ENCODE measurements at places on chromosomes 4 and X.
A peak's percentile ranks its signal among the peaks of the same experiment; 100 is the strongest.

DNA sequence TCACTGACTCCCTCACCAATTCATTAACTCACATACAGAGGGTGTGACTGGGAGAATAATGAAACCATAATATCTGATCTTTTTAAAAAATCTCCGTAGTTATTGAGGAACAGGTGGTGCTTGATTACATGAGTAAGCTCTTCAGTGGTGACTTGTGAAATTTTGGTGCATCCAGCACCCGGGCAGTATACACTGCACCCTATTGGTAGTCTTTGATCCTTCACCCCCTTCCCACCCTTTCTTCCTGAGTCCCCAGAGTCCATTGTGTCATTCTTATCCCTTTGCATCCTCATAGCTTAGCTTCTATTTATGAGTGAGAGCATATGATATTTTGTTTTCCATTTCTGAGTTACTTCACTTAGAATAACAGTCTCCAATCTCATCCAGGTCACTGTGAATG, 1143.8 kb downstream of the PCDH19 start:
- DNase-seq = no peak

DNA sequence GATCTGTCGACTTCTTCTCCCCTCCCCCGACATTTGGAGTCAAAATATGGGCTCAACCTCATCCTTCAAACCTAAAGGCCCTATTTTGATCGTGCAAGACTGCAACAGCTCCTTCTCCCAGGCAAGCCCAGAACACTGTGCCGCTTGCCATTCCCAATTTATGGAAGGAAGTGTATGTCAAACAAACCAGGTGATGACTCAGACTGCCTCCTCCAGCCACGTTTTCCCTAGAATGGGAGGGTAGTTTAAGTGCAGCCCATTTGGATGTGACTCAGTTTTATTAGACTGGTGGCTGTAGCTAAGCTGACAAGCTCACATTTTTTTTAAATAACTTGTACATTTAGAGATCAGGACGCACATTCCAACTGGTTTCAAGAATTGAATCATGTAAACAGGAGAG, 570.4 kb upstream of the DIPK2B start:
- DNase-seq = no peak

DNA sequence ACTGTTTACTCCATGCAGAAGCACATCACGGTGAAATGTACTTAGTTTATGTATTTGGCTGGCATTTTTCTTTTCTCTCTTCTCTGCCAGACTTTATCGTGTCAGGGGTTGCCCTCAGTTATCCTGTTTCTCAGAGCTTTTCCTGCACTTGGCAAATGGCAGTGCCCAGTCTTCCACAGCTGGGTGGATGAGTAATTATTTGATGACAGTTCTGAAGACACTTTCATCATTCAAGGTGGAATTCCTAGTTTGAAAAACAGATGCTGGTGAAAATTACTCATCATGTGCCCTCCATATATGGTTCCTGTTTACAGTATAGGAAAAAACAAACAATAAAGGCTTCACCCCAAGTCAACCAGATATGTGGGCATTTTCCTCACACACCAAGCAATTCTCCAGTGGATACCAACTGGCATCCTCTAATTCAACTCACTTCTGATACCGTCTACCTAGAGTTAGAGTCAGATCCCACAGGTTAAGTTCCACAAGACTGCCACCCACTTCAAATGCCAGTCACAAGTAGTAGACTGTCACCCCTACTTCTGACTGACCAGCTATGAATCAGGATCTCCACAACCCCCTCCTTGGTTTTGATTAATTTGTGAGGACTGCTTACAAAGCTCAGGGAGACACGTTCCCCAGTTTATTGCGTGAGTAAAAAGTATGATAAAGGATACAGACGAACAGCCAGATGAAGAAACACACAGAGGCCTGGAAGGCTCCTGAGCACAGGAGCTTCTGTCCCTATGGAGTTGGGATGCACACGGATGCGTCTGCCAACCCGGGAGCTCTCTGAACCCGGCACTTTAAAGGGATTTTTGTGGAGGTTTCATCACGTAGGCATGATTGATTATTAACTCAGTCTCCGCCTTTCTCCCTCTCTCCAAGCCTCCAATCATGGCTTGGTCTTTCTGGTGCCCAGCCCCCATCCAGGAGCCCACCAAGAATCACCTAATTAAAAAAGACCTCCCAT, 72.9 kb downstream of the CLDN34 start:
- DNase-seq = no peak

GRCh38 chrX:137212078-137212632, 178.4 kb upstream of the GPR101 start:
- no peak for DNase-seq

DNA sequence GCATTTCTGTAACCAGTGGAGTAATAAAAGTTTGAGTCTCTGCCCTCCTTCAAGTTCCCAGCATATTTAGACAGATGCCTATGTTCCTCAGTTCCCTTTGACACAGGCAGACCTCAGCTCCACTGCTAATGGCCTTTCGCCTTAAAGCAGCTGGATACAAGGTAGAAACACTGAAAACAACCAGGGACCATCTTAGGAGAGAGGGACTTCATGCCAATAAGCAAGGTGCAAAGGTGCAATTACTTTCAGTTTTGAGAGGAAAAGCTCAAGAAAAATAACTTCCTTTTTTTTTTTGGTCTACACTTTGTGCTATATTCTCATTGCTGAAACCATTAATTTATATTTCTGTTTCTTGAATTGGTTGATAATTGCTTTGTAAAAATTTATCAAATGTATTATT, 781.9 kb upstream of the GALNTL6 start:
- DNase-seq = no peak

GRCh38 chr4:74714611-74715130, 79.7 kb downstream of the BTC start:
- DNase-seq = peak; percentile 54

DNA sequence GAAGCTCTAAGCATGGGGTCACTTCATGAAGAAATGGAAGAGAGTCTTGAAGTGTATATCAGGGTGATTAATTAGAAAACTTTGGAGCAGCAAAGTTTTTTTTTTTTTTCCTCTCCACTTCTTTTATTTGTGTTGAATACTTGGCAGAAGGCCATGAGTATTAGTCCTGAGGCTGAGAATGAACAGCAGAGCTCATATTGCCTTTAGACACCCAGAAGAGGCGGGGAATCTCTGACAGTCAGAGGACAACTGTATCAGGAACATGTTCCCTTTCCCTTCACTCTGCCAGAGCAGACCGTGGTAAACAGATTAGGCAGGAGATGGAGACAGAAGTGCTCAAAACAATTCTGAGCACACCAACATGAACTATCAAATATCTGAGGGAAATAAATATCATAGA, 300.9 kb downstream of the FAM47A start:
- DNase-seq = no peak

DNA sequence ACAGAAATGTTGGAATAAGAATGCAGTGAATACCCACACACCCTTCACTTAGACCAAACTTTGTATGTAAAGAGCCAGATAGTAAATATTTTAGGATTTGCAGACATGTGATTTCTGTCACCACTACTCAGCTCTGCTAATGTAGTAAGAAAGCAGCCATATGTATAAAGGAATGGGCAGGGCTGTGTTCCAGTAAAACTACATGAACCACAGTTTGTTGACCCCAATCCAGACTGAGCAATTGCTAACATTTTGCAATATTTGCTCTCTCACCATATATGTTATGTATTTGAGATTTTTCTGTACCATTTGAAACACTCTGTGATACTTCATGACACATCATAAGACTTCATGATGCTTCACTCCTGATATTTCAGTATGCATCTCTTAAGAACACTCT, 32.0 kb upstream of the TBC1D1 start:
- DNase-seq = no peak

DNA sequence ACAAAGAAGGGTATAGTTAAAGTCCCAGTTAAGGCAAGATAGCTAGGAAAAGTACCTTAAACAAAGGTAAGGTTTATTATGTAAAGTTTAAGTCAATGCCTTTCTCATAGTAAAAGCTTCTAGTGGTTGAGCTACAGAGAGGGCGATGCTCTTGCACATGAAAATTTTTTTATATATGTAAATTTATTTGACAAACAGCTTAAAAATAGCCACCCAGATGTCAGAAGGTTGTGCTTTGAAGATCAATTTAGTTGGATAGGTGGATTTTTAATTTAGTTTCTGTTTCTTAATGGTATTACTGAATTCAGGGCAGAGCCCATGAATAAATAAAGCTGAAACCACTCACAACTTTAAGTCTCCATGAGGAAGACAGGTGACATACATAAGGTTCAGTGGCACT, 29.4 kb upstream of the PPP1R2C start:
- DNase-seq = no peak

- no peak for DNase-seq
These were observed 12.7 kb upstream of the HHIP start for GRCh38 chr4:144633215-144633614.

DNA sequence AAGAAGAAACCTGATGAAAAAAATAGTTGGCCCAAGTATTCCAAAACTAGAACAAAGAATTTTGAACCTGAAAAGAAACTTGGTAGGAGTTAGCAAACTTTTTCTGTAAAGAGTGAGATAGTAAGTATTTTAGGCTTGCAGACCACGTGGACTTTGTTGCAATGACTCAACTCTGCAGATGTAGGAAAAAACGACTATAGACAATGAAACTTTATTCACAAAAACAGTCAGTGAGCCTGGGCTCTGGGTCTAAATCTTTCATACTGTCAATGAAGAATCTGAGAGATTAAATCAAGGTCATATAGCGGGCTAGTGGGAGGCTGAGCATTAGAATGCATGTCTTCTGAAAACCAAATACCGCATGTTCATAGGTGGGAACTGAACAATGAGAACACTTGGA, 23.0 kb downstream of the SH3D19 start:
- DNase-seq = no peak

- peak; percentile 3 for DNase-seq
These were observed 48.7 kb downstream of the FGFRL1 start for GRCh38 chr4:1060121-1060520.

DNA sequence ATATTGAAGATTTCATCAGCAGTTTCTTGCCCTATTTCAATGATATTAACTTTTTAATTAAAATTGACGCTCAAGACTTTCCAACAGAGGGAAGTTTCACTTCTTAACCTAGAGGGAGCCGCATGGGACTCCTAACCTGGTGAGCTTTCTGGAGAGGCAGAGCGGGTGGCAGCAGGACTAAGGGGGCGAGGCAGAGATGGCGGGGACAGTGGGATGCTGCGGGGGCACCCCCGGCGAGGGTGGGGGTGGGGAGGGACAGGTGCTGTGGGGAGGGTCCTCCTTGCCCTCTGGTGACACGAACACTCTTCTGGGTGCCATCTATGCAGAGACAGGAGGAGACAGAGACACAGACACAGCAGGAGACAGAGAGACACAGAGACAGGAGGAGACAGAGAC, 104.4 kb downstream of the ADRA2C start:
- no peak for DNase-seq

DNA sequence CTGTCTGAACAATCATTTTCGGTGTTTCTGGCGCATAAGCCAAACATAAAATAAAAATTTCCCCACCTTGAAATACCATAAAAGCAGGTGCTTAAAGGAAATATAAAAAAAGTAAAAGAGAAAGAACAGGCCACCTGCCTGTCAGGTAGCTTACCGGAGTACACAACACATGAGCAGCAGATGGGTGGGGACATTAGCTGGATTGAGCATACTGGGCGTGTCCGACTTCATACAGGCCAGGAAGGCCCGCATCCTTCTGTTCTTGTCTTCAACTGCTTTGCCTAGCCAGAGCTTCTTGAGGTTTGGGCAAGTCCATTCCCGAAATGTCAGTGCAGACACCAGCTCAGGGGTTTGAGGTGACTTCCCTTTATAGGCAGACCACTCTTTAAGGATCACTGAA, 66.7 kb downstream of the FAM120C start:
- no peak for DNase-seq

DNA sequence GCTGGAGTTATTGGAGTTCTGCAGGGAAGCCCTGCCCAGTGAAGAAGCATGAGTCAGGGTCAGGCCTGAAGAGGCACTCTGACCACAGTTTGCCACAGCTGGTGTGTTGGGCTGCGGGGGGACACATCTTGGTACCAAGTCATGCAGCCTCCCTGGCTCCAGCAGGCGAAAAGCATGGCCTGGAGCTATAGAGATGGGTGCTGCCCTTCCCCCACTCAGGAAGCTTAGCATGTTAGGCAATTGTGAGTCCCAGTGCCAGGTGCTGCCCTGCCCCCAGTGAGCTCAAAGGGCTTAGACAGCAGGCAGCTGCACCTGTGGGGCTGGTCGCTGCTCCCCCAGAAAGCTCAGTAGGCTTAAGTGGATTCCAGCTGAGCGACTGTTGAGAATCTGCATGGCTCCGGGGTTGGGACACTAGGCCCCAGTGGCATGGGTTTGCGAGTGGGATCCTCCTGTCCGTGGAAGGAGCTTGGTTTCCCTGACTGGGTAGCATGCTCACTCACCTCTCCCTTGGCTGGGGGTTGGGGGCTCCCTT, 755.5 kb downstream of the GLUD2 start:
- no peak for DNase-seq

- no peak for DNase-seq
These were observed 399.9 kb downstream of the GASK1B start for GRCh38 chr4:157772907-157773306.

DNA sequence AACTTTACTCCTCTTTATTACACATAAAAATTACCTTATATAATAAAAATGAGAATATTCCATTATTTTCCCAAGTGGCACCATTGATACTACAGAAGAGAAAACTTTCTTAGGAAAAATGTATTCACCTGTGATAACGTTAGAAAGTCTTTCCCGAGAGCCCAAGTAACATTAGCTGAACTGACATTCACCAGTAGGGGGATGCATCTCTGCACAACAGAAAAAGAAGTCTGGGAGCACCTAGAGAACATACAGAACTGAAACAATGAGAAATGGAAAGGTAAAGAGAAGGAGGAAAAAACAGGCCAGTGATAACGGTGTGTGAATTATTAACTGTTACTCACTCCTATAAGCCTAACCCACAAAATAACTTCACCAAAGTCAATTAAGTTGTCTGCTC, 423.3 kb downstream of the CENPC start:
- DNase-seq = peak; percentile 41

DNA sequence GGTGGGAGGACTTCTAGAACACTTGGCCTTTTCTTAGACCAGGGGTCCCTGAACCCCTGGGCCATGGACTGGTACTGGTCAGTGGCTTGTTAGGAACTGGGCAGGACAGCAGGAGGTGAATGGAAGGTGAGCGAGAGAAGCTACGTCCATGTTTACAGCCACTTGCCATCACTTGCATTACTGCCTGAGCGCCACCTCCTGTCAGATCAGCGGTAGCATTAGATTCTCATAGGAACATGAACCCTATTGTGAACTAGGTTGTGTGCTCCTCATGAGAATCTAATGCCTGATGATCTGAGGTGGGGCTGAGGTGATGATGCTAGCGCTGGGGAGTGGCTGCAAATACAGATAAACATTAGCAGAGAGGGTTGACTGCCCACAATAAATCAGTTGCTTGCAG, 100.9 kb upstream of the IGFBP7 start:
- no peak for DNase-seq

DNA sequence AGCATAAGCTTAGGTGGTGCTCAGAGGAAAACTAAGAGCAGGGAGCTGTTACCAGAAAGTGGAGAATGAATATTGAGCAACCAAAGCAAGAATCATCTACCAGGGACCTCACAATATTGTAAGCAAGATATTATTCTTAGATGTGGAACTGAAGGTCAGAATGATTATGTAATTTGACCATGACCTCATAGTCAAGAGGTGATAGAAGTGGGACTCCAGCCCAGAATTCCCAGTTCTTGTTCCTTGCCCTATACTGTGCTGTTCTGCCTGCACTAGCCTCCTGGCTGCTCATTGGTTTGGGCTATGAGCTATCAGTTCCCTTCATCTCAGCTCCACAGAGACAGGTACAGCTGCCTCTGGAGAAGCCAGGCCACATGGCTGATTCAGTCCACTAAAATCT, 229.4 kb downstream of the LDB2 start:
- DNase-seq = no peak

- no peak for DNase-seq
These were observed 23.2 kb downstream of the CXorf58 start for GRCh38 chrX:23930894-23931604.
